AG09309 (cell line): ENCODE measurements at places on chromosomes 2 and 18.

DNA sequence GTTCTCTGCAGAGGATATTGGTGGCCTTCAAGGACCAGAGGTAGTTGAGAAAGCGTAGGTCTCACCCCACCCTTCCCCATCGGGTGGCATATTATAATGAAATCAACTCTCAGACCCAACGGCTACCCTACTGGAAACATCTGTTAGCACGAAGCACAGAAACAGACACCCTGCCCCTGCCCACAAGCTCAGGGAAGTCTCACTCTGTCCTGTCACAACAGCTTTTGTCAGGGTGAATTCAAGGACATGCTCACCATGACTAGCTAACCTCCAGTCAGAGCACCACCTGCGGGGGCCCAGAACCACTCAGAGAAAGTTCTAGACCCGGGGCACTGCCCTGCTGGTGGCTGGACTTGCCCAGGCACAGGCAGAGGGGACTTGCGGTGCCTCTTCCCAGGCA, 3.5 kb upstream of the B3GNT7 start:
- DNase-seq = no peak

DNA sequence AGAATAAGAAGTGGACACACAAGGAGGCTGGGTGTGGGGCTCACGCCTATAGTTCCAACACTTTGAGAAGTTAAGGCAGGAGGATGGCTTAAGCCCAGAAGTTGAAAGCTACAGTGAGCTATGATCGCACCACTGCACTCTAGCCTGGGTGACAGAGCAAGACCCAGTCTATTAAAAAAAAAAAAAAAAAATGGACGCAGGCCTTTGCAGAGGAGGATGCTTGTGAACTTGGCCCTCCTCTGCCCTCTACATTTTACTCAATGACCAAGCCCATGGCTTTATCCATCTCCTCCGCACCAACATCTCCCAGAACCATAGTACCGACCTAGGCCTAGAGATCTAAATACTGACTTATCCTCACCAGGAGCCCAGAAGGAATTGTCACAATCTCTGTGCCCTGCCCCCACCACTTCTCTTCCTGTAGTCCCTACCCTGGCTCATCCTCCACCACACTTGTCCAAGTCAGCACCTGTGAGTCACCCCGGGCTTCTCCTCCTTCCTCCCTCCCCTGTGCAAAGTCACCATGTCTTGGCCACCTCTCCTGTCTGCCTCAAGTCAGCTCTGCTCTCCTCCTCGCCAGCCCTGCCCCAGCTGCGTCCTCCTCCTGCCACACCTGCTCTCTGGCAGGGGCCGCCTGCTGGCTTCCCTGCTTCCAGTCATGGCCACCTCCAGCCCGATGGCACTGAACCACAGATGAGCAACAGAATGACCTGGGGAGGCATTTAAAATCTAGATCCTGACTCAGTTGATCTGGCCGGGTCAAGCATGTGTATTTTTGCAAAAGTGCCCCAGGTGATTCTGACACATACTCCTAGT, 35.8 kb upstream of the ASPRV1 start:
- DNase-seq = no peak

DNA sequence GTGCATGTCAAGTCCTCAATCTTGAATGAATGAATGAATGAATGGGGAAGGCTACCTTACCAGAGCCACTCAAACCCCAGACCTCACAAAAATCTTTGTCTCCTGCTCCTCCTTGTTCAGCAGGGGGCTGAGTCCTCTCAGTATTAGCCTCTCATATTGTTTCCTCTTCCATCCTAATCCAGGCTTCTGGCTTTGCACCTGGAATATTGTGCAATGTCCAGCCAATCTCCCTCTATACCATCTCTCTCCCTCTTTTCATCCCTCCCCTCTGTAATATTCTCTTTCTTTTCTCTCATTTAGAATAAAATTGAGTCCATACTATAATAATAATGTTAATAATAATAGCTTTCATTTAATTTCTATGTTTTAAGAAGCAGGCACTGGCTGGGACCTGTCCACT, 34.3 kb downstream of the ARHGAP25 start:
- DNase-seq = no peak

DNA sequence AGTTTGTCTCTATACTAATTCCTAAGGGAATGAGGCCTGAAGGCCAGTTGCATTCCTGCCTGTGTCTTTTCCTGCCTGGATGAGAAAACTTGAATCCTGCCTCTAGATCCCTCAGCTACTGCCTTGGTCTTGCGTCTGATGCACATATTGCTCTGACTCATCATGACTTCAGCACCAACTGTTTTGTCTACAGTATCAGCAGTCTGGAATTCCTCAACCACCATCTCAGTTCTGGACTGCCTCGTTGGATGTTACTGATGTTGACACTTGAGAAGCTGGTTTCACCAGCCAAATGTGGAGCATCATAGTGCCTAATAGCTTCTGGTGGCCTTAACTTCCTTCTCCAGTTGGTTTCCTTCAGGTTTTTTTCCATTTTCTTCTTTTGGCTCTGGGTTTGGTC, 211.0 kb downstream of the CTNNA2 start:
- peak; percentile 5 for DNase-seq

- DNase-seq = no peak
Measured at GRCh38 chr2:179580378-179581146, 280.9 kb downstream of the ZNF385B start.

GRCh38 chr2:240623531-240624010, 1.7 kb upstream of the GPR35 start:
- DNase-seq = no peak

GRCh38 chr18:26086959-26087358, 3.5 kb downstream of the SS18 start:
- no peak for DNase-seq

- DNase-seq = no peak
Measured at GRCh38 chr2:32712870-32713269, 85.0 kb downstream of the TTC27 start.

DNA sequence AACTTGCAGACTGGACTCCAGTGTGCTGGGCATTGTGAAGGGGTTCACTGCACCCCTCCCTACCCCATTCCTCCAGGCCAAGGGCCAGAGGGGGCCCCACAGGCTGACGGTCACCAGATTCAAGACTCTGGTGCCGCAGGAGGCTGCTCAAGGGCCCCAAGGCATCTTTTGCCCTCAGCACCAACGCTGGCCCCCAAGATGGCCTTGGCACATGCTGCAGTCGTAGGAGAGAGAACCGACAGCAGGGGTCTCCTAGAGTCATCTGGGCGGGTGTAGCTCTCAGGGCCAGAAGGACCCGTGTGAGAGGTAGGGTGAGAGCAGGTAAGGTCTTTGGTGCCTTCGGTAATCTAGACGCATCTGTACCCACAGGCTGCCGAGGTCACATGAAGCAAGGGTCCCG, 18.7 kb upstream of the ODC1 start:
- no peak for DNase-seq

- no peak for DNase-seq
Measured at GRCh38 chr2:98716786-98717185, 14.1 kb downstream of the MGAT4A start.

DNA sequence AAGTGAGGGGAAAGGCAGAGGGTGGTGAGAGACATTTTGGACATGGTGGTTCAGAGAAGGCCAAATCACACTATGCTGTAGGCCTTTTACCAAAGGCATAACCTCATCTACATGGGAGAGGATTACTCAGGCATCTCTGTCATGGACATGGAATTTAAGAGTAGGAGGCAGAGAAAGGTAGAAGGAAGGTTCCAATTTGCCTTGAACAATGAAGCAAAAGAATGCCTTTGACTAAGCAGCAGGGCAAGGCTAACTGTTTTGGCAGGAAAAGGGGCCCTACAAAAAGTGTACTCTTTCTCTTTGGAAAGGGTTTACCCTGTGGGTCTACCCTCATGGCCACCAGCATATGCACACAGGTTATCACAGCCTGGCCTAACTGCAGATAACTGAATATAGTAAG, 45.6 kb upstream of the RNU4ATAC start:
- DNase-seq = no peak

DNA sequence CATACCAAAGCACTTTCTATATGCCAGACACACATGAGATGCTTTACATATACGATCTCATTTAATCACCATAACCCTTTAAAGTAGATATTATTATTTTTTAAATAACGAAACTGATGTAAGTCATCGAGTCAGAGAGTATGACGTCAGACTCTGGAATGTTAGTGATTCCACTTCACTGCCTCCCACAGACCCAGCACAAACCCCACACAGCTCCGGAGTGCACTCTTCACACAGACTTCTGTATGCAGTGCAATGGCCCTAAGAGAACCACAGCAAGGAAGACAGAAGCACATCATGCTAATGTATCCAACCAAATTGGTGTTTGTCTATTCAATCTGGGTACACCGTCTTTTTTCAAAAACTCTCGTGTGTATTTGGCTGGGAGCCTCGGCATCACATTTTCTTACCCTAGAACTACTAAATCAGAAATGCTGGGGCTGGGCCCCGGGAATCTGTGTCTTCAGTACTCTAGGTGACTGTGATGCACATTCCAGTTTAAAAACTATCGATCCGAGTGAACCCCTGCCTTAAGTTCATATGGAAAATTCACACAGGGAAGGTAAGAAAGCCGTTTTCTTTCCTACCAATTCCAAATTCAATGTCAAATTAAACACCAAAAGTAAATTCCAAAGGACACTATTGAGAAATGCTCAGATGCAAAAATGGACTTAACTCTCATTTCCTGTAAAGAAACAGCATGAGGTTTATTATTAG, 117.7 kb upstream of the ACVR1C start:
- DNase-seq = no peak

DNA sequence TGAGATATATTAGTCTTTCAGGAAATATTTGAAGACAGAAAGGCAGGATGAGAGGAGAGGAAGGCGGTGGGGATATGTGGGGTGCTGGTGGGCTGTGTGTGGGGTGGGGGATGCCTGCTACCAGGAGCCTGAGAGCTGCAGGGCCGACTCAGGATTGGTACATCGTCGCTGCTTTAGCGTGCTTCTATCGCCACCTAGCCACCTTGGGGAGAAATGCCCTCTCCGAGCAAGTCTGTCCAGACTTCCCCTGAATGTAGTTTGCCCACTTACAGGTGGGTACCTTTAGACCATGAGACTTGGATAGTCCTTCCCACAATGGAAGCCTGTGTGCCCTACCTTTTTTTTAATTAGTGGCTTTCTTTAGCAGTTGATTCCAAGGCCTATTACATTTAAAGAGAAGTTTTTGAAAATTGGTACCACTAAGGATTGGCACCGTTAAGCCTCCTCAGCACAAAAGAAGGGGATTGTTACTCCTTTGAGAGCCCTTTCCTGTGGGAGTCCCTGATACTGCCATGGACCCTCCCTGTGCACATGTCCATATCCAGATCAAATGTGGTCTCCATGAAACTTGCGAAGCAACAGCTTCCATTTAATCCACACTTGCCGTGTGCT, 114.1 kb upstream of the NDUFV2 start:
- no peak for DNase-seq

DNA sequence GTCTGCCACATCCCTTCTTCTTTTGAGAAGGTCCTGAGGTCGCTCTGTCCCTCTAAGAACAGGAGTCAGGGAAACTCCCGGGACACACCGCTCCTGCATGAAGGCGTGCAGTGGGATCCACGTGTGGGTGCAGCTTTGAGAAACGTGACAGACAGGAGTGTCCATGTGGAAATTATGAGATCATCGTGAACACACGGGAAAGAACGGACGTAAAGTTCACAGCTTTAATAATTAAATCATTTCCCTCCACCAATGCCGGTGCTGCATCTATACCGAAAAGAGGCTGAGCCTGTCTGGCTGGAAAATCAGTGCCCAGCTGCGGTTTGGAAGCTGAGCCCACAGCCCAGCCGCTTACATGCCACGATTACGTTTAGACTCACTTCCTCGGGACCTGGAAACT, 372.4 kb upstream of the SALL3 start:
- DNase-seq = no peak

GRCh38 chr2:19579461-19579860, 221.0 kb upstream of the OSR1 start:
- no peak for DNase-seq

DNA sequence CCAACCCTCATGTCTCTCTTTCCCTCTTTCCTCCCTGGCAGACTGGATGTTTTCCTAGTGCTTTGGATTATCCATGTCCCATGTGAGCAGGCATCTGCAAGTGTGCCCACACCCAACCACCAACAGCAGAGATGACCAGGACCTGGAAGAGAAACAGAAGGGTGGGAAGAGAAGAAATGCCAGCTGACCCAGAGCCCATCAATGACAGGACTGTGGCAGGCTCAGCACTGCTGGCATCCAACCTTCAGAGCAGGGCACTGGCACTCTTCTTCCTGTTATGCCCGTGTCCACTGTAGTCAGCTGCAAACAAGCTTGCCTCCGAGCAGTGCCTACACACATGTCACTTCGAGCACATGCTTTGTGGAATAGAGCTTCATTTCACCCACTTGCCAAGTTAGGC, 121.1 kb downstream of the TANC1 start:
- no peak for DNase-seq

- DNase-seq = no peak
Measured at GRCh38 chr2:79670198-79670597, 157.3 kb downstream of the CTNNA2 start.

GRCh38 chr2:31070339-31071125, 67.7 kb downstream of the GALNT14 start:
- no peak for DNase-seq

DNA sequence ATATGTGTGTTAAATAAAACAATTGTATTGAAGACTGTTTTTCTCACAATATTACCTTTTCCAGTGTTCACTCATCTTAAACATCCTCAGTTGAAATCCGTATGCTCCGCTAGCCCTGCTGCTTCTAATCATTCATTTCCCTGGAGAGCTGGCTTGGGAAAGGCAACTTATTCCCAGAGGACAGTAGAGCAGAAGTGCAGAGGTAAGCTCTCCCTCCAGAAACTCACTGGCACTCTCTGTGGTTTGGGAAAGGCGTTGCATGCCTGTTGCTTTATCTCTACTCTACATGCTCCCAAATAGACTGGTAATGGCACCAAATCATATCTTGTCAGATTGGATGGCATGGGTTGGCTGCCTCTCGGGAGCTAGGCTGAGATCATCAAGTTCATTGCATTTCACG, 117.1 kb upstream of the BOD1L2 start:
- no peak for DNase-seq

DNA sequence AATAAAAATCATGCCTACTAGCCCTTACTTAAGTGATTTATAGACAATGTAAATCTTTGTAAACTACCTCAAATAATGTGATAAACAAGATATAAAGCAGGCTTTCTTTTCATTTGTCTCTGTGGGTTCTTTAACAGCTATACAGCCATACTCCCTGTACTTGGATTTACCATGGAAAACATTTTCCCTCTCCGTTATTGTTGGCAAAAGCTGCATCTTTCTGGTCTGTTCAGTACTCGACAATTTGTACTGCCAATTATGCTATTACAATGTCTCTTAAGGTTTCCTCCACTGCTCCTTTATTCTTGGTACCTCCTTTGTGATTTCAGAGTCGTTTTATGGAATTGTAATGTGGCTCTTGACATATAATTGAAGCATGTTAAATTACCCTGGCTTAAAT, 426.3 kb upstream of the PKDCC start:
- DNase-seq = no peak

DNA sequence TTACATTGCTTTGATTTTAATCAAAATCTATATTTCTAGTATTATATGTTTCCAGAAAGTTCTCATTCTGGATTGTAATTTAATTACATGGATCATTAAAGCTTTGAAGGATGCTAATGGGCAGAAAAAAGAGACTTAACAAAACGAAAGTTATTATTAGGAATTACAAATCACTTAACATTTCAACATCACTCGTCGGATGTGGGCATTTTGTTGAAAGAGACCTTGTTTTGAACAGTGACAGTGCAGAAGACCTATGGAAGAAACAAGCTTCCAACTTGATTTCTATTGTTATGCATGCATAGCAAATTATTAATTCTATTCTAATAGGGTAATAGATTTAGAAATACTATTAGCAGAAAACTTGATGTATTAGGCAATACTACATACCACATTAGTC, 31.4 kb upstream of the DARS1 start:
- no peak for DNase-seq

GRCh38 chr2:238905644-238906043, 57.8 kb downstream of the TWIST2 start:
- DNase-seq = no peak
